Stimulated activated CD4-positive, alpha-beta T cell treated with anti-CD3 and anti-CD28 coated beads, Interleukin-12 subunit alpha, Interleukin-12 subunit beta, amount 100 ng/mL, for 48 hours (primary cell): ENCODE measurements at places on chromosomes 2 and 18.
A peak's percentile ranks its signal among the peaks of the same experiment; 100 is the strongest.

DNA sequence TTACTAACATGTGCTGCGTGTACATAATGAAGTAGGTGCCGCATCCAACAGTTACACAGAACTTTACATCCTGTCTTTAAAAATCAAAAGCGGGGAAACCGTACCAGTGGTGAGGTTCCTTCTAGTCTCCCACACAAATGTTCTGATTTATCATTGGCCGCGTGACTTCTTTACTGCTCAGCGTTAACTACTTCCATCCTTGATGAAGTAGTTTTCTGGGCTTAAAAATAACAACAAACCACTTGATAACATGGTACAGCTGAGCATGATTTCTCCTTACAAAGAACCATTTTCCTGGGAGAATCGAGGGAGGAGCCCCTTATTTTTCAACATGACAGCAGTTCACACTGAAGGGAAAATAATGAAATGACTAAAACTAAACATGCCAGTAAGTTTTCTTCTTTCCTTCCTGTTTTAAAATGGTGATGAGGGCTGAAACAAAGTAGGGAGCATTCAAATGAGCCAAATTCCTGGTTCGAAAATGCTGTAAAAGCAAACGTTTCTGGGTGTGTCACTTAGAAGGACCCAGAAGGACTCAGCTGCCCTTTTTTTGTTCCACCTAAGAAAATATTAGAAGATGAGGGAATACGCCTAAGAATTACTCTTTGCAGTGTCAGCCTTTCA is 9.9 kb downstream of the EMILIN2 start:
- no peak for DNase-seq

DNA sequence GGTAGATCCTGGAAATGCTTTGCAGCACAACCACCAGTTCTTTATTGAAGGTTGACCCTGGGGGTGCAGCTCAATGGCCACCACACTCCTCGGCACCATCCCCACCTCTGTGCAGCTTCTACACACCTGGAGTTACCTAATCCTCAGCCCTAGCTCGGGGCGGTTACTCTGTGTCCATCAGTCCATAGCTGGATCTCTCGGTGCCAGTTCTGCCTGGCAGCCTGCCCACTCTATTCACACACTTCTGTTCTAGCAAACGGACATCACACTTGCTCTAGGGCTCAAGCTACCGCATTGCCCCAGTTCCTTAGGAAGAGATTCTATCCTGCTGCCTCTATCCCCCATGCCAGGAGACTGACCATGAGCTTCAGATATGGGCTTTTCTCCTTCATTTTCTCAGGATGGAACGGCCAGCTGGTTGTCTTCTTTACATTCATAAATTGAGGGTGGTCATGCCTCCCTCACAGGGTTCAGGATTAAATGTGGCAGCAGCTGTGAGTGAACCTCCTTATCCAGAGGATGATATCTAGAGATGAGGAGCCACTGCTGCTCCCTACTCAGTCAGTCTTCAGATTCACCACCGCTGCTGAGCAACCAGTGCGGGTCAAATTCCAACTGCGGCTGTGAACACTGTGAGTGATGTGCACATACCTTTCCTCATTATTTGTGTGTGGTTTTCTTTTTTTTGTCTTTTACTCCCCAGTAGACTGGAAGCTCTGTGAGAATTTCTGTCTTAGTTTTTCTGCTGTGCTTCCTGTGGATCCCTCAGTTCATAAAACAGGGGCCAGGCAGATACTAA is 66.9 kb upstream of the TRIB2 start:
- no peak for DNase-seq

- DNase-seq, result no peak
Observed at GRCh38 chr2:187988348-187988747, 303.3 kb upstream of the GULP1 start.

- no peak for DNase-seq
Observed at GRCh38 chr2:241801611-241802420, 7.2 kb upstream of the NEU4 start.

GRCh38 chr2:65316072-65316471 is 88.4 kb downstream of the ACTR2 start:
- DNase-seq, result no peak

GRCh38 chr18:26928670-26929313 is 63.3 kb upstream of the AQP4 start:
- no peak for DNase-seq

- no peak for DNase-seq
Observed at GRCh38 chr2:135783439-135783838, 41.8 kb downstream of the UBXN4 start.

DNA sequence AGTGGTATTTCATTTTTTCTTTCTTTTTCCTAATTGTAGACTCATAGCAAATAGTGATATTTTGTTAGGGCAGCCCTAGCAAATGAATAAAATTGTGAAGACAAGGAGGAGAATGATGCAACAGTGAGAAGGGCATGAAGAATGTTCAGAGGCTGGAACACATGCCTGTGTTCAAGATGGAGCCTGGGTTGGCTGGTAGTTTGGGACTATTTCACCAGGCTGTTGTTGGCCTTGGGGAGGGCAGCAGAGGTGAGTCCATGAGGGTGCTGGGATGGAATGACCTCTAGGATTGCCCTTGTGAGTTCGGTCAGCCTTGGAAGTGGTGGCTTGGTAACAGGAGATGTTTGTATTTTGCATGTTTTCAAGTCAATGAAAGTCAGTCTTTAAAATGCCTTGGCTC is 10.1 kb upstream of the CDC42EP3 start:
- no peak for DNase-seq

DNA sequence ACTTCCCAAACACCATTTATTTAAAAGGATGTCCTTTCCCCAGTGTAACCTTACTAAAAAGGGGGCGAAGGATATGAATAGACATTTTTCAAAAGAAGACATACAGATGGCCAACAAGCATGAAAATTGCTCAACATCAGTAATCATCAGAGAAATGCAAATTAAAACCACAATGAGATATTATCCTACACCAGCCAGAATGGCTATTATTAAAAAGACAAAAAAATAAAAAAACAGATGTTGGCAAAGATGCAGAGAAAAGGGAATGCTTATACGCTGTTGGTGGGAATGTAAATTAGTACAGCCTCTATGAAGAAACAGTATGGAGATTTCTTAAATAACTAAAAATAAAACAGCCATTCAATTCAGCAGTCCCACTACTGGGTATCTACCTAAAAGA is 142.3 kb upstream of the NT5C1B start:
- no peak for DNase-seq

DNA sequence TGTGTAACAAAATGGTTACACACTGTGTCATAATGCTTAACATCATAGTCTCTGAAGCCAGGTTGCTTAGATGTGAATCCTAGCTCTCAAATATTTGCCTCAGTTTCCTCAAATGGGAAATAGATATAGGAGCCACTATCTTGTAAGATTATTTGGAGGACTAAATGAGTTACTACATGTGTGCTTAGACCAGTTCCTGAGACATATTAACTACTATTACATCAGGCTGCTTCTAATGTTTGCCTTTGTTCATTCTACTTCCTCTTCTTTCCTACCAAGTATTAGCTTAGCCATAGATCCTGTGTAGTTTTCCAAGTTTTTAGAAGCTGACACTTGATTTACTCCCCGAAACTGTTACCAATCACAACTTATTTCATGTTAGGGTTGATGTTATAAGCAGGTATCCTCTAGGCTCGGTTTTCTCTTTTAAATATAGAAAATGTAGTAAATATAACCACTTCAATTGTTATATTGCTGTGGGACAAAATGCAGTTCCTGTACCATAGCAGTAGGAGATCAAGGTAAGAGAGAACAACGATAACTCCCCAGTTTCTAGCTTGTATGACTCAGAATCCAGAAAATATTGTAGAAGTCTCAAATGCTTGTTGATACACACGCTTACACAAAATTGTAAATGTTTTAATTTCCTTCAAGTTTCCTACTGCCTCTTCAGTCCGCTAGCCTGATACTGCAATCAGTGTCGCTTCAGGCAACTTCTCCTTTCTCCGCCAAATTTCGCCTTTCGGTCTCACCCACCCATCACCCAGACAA is 751 bp upstream of the DNAJC10 start:
- no peak for DNase-seq

- DNase-seq, result no peak
Observed at GRCh38 chr2:150141226-150142001, 346.1 kb downstream of the RND3 start.

- DNase-seq, result no peak
Observed at GRCh38 chr2:9318461-9319337, 104.6 kb downstream of the ITGB1BP1 start.

DNA sequence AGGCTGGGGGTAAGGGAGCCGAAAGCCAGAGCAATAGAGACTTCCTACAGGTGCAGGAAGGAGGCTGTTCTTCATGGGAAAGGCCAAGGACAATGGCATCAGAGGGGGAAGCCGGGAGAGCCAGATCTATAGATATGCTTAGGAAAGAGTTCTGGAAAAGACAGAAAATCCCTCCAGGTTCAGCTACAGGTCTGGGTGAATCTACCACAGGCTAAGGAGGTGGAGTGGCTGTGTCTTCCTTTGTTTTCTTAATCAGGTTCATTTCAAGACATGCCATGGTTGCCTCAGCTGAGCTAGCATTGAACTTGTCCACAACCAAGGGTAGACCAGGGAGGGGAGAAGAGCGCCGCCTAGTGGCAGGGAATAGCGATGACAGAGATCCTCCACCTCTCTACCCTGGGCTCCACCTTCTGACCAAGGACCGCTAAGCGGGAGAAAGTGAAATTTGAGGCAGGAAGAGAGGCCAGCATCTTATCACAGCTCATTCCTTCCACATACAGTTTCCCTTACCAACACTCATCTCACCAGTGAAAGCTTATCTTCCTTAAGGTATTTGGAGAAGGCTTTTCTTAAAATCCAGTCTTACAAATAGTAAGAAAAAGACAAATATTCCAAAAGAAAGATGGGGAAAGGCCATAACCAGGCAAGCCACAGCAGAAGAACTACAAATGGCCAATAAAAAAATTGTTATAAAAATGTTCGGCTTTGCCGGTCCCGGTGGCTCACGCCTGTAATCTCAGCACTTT is 74.2 kb downstream of the VIT start:
- peak; percentile 26 for DNase-seq

GRCh38 chr2:14137643-14138042 is 494.9 kb upstream of the LRATD1 start:
- DNase-seq, result no peak

DNA sequence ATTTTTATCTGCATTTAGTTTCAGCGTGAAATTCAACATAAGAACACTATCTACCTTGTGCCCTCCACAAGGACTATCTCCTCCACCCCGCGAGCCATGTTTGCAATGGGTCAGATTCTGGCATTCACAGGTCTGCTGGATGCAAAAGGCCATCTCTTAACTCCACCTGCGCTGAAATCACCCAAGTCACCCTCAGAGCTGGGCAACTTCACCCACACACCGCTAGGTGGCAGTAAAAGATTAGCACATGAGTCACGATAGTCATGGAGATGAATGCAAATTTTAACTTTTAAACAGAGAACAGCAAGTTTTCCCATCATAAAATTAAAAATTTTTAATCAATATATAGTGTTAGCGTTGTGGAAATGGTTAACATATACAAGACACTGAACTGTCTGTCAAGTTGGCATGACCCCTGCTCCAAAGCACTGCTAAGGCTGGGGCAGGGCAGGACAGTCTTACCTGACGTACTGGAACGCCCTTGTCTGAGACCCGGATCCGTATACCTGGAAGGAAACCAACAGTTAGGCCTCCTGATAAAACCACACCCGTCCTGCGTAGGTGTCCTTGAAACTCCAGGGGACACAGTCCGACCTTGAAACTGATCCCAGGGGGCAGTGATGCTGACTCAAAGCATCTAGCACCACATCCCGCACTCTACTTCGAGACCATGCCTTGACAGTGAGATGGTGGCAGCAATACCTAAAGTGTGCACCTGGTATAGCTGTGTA is 89.6 kb downstream of the UXS1 start:
- peak; percentile 73 for DNase-seq

- DNase-seq, result no peak
Observed at GRCh38 chr2:54639609-54640008, 83.9 kb upstream of the EML6 start.

DNA sequence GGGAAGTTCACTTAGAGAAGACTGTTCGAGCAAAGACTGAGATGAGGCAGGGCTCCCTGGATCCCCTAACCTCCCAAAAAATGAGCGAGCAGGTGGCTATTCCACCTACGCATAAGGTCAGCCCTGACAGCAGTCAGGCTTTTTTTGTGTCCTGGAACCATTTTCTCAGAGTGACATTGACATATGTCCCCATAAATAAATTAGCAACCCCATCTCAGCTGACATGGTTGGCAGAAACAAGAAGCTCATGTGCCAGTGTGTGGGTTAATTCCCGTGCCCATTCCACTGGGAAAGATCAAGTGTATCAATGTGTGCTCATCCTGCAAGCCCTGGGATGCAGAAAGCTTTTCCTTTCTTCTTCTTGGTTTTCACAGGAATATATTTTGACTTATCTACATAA is 740.4 kb upstream of the CELF4 start:
- no peak for DNase-seq

GRCh38 chr2:33214857-33215256 is 261.6 kb upstream of the RASGRP3 start:
- DNase-seq, result no peak

GRCh38 chr2:58812771-58813344 is 571.7 kb upstream of the FANCL start:
- DNase-seq, result no peak

DNA sequence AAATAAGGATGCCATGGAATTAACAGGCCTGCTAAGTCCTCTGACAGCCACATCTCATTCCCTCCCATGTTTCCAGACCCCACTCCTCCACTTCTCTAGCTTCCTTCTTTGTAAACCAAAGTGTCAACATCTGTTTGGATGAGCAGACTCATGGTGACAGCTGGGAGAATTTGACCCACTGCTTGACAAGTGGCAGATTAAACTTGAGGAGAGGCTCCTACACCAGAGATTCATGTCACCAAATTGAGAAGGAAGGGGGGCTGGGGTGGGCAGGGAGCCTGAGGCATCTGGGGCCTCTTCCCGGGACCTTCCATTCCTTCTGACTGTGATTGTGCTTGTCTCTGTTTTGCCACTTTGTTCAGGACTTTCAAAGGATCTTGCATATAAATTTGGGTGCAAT is 41.0 kb upstream of the IGFBP5 start:
- no peak for DNase-seq

DNA sequence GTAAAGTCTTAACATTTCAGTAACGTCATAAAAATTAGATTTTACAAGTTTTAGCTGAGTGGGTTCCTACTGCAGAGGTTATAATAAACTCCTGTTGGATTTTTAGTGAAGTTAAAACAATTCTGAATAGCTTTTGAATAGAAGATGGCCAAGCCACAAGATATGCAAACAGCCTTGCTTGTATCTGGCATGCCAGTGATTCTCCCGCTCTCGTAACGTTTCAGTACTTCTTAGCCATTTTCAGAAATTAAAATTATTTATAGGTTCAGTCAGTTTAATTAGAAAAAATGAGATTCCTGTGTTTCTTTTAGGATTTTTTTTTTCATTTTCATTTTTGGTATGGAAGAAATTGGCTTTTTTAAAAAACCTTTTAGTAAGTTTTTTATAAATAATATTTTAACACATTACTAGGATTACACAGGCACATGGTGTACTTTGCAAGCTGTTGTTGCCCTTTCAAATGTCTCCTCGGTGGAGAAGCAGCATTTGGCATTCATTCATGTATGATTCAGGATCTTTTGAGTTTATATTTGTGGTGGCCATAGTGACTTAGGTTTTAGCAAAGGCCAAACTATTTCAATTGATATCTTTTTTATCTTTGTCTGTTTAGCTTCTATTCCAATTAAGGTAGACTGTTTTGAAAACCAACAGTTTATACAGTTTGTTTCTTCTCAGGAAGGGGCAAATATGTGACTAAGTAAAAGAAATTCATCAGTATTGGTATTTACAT is 30.6 kb upstream of the RND3 start:
- DNase-seq, result no peak
